Activated naive CD4-positive, alpha-beta T cell treated with anti-CD3 and anti-CD28 coated beads, Interleukin-2, amount 50 U/mL, for 16 hours (primary cell): ENCODE measurements at places on chromosomes 7 and 10.
A peak's percentile ranks its signal among the peaks of the same experiment; 100 is the strongest.

DNA sequence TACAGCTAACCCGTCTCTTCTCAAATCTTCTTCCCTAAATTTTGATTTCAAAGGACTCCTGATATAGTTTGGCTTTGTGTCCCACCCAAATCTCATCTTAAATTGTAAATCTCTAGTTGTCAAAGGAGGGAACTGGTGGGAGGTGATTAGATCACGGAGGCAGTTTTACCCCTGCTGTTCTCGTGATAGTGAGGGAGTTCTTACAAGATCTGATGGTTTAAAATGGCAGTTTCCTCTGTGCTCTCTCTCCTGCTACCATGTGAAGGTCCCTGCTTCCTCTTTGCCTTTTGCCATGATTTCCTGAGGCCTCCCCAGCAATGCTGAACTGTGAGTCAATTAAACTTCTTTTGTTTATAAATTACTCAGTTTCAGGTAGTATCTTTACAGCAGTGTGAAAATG is 269.3 kb downstream of the POLR1F start:
- no peak for DNase-seq

GRCh38 chr7:138167222-138167621 is 91.0 kb downstream of the AKR1D1 start:
- DNase-seq = no peak

DNA sequence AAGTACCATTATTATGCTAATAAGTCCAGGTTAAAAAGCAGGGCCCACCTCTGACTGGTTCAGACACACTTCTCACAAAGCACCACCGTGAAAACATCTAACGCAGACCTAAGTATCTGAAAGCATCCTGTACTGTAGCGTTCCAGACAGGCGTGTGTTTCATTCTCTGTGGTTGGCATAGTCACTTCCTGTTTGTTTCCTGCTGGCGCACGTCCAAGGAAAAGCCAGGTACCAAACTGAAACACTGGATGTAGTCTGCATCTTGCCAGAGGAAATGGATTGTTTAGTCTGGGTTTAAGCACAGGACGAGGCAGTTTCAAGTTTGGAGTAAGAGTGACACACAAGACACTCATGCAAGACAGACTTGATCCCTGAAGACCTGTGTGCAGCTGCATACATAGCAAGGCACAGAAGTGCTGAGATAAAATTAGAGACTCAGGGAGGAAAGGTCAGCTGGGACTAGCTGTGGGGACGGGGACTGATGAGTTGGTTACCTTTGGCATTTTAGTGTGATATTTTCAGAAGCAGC is 23.3 kb downstream of the BPGM start:
- DNase-seq = peak; percentile 72

GRCh38 chr10:63005246-63005645 is 127.9 kb upstream of the NRBF2 start:
- DNase-seq = no peak

DNA sequence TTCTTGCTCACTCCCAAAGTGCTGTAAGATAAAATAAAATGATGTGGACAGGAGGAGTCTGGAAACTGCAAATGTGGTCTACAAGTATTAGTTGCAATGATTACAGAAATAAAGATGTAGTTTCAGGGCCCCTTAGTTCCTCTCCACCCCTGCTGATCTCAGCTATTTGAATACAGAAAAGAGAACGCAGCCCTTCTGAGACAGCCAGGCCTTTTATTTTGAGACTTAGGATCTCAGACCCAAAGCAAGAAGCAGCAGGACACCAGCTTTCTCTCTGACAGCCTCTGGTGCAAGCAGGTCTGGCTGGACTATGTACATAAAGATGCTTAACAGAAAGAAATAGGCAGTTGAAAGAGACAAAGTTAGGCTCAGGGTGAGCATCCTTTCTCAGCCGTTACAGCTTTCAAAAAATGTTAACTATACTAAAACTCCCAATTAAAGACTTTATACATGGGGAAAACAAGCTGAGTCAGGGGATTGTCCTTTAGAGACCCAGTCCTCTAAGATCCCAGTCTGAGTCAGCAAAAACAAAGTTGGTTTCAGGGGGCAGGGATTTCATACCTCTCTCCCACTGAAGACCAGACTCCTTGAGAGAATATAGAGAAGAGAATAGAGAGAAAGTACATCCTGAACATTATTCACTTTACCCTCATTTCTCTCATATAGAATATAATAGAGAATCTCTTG is 220.4 kb downstream of the TMEM178B start:
- DNase-seq = no peak
